ENCODE measurements at places on chromosomes 2 and 18.

DNA sequence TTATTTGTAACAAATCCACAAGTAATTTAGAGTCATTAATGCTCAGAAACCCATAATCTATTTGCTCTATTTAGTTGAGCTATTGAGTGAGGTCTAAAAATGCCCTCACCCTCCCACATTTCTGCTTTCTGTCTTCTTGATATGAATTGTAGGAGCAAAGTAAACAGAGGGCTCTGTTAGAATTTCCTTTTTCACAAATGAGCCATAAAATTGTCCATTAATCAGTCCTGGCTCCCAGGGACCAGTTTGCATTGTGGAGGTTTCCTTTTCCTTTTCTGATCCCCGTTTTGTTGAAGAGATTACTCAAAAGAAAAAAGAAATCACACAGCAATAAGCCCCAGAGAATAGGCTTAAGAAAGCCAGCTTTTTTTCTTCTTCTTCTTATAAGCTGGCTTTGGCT, 476.7 kb downstream of the EPHA4 start:
- no peak for DNase-seq

DNA sequence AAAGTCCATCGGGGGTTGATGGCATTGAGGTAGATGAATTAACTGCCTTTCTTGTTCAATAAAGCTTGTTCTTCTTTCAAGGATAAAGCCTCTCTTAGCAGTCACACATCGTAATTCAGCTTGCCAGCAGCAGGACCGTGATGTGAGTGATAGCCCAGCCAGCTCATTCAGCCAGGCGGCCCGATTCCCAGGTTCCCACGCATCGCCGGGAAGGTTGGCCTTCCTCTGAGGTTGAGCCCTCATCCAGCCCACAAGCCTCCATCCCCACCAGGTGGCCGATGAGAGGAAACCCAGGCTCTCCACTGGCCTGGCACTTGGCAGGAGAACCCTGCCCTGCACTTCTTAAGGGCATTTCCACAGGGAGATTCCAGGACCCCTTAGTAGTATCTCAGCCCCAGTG, 4.7 kb downstream of the AGAP1 start:
- DNase-seq: no peak

DNA sequence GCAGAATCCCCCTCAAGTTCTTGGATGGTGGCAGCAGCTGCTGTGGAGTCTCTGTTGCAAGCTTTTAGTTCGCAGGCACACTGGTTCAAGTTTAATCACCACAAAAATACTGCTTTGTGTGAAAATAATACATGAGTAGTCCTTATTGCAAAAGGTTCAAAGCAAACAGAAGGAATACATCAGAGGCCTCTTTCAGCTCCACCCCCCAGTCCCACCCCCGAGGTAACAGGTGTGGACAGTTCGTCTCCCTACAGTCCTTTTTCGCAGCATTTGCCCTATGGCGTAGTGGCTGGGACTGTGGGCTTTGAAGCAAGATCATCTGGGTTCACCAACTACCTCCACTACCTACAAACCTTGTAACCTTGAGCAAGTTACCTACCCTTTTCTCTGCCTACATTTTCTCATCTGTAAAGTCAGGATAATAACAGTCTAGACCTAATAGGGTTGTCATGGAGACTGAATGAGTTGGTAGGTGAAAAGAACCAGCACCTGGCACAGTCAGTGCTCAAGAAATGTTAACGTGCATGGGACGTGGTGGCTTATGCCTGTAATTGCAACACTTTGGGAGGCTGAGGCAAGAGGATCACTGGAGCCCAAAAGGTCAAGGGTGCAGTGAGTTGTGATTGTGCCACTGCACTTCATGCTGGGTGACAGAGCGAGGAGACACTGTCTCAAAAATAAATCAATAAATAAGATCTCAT, 61.7 kb downstream of the TCF7L1 start:
- no peak for DNase-seq

DNA sequence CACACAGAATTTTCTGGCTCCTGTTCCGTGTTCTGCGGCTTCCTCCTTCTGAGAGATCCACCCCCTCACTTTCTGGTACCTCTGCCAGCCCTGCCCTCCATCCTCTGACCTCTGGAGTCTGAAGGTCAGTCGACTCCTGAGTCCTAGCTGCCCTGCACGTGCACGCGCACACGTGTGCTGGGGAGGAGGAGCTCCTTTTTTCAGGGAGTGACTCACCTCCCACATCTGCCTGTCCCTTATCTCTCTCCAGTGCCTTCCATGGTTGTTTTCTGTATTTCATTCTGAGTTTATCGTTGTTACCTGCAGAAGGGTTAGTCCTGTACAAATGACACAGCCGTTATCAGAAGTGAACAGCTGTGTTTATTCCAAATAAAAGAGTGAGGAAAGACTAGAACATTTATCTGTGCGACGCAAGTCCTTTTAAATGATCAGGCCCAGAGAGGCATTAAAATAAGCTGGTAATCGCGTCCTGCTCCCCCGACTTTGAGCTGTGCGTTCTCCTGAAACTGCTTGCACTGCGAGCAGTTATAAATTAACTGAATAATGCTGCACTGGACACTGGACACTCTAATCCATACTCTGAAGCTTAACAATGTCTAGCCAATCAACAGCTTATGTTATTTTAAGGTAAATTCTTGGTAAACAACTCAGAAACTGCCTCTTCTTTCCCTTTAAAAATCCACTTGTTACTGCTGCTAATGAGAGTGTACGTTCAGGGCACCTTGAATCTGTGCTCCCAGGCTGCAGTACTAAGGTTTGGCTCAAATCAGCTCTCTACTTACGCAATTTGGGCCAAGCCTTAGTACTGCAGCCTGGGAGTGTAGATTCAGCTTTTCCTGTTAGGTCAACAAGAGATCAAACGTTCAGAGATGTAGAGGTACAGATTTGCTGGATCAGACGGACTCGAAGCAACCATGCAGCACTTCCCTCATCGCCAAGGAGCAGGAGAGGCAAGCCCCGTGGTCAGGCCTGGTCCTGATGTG, 72.5 kb downstream of the GALR1 start:
- DNase-seq: no peak

- DNase-seq: no peak
These were observed 8.2 kb upstream of the CABLES1 start for GRCh38 chr18:23127090-23127489.

- no peak for DNase-seq
These were observed 147.5 kb downstream of the NCKAP5 start for GRCh38 chr2:133420788-133421187.

GRCh38 chr18:79695856-79696850, 16.6 kb downstream of the CTDP1 start:
- DNase-seq: no peak

DNA sequence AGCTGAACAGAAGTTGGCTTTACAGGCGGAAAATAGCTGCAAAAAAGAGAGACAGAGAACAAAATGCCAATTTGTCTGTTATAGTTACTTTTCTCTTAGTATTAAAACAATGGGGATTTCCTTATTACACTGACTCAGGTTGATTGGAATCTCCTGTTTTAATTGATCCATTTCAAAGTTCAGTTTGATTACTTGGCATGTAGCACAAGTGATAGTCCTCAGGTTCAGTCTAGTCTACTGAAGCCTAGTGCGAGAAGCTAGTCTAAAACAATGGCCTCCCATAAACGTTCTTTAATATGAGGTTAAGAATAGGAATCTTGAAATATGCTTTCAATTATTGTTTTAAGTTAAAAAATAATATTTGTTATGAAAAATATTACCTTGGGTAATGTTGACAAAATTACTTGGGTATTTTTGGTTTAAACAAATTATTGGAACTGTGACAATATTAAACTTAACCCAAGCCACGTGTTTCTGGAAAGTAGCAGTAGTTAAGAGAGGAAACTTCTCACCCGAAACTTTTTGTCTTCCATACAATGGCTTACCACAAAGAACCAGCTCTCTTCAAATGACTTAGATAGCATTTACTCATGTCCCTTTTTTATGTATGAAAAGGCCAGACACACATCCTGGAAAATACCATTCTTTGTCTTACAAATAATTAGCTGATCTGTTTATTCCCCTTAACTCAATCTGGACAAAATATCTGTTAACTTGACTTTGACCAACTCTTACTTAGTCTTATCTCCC, 1326.2 kb upstream of the TMEFF2 start:
- DNase-seq: no peak

- DNase-seq: no peak
These were observed 21.6 kb downstream of the CPSF3 start for GRCh38 chr2:9445089-9445488.

DNA sequence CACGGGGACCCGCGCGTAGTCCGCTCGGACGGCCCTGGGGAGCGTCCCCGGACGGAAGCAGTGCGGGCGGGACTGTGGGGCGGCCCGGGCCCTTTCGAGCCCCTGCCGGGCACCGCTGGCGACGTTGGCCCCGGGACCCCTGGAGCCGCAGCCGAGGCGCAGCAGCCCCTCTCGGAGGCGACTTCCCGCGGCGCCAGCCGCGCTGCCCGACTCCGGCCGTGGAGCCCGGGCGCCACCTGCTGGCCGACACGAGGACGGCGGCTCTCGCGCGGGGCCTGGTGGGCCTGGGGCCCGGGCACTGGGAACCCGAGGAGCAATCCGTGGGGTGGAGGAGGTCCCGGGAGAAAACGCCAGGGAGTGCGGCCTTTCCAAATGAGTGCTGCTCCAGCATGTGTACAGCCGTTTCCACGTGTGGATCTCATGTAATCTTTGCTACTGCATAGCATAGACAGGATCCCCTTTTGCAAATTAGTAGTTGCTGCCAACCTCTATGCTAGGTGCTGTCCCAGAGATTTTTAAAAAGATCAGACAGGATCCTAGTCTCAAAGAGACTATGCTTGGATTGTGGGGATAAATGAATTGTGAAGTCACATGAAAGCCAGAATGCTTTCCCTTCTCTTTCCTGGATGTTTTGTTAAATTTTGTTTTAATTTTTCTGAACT, 4.0 kb downstream of the ID2 start:
- no peak for DNase-seq

- DNase-seq: no peak
These were observed 265.5 kb downstream of the SRBD1 start for GRCh38 chr2:45345331-45346234.

DNA sequence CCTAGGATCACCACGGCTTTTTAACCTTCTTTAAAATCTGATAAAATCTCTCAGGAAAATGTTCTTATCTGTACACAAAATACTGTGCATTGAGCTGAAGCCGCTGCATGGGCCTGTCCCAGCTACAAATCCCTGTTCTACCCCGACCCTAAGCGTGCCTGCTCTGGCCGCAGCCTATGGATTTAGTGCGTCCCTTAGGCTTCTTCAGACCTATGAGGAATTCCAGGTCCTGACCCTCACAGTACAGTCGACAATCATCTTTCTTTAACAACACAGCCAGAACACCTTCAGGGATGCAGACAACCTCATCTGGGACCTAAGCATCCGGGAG, 477 bp upstream of the WDCP start:
- no peak for DNase-seq
